GM10248 (cell line): ENCODE measurements at places on chromosomes 2 and 18.

DNA sequence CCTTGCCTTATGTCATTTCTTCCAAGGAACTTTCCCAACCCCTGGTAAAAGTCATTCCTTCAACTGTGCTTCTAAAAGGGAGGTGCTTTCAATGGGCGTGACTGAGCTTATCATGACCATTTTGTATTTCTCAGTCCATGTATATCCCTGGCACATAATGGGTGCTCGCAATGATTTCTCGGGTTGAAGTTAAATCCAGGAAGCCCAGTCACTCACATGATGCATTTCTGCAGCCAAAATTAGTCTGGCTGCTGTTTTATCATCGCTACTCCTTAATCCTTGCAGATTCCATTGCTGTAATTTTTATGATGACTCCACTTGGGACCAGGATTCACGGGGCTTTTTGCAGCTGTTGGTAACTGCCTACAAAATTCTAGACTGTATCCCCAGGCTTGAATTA lies 25.9 kb upstream of the RFX8 start:
- DNase-seq: no peak

DNA sequence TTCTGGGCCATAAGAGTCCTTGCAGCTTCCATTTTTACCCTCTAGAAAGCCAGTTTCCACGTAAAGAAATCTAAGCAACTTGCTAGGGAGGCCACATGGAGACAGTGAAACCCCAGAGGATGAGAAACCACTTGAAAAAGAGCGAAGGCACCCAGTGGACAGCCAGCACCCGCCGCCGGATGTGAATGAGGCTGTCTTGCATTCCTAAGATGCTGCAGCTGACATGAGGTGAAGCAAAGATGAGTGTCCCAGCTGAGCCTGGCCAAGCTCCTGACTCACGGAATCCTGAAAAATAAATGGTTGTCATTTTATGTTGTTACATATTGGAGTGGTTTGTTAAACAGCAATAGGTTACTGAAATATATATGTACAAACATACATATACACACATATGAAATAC lies 65.9 kb upstream of the STPG4 start:
- no peak for DNase-seq

DNA sequence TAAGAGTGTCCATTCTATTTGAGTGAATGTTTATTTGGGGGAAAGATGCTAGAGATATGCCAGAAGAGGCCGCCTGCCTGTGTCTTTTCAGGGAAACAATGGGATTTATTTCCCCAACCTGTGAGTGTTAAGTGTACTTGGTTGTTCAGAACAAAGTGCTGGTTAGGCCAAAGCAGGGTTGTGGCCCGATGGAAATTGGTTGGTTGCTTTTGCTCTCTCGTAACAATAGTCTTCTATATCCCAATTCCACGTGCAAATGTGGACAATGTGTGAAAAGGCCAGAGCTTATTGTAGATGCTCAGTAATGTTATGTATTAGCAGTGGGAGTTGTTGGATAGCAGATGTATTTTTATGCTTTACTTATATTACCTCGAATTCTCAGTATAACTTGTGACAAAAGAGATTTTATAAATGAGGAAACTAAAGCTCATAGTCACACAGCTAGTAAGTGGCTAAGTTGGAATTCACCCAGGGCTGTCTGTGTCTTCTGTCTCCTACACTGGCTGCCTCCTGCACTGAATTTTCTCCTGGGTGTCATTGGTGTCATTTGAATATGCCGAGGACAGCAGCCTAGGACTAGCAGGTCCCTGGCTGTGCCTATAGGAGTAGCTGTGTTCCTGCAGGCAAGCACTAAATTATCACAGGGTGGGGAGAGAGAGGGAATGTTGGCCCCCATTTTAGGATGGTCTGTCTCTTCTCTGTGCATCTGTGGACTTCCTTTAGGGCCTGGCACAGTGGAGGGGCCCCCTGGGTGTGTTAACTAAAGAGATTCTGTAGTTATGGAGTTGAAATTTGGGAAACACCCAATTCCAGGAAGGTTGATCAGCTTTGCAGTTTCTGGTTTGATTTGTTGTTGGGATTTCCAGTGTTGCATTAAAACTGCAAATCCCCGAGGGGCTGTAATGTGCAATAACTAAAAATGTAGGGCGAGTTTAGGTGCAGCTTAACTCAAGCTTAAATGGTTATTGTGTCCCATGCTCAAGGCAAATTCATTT lies 21.6 kb downstream of the GPD2 start:
- no peak for DNase-seq

DNA sequence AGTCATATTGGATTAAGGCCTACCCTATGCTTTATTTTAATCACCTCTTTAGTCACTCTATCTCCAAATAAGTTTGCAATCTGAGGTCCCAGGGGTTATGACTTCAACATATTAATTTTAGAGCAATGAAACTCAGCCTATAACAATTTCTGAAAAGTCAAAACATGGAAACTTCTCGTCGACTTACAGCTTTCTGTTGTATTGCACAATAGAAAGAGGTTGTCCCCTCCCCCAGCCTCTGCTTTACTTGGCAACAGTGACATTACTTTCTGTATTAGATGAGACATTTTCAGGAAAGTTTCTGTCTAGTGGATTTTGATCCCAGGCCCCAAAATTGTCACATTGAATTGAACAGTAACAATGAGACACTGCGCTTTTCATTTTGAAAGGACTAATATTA lies 326.4 kb downstream of the THSD7B start:
- no peak for DNase-seq

DNA sequence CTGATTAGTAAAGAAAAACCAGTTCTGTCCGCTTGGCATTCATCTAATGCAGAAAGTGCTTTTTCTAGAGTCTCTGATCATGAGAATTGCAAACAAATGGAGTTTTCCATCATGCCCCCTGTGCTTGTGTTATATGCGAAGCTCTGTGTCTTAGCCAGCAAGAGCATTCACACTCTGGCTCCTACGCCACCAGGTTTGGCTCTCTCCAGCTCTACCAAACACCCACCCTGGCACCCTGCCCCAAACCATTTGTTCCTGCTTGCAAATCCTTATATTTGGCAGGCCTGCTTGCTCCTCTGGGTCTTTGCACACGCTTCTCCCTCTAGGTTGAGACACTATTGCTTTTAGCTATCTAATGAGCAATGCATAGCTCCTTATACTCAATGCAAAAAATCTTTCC lies 204.1 kb upstream of the CYRIA start:
- DNase-seq: no peak

GRCh38 chr18:11591957-11592356 lies 17.4 kb upstream of the SLC35G4 start:
- no peak for DNase-seq

GRCh38 chr2:216651351-216651881 lies 18.2 kb downstream of the IGFBP2 start:
- DNase-seq: no peak

DNA sequence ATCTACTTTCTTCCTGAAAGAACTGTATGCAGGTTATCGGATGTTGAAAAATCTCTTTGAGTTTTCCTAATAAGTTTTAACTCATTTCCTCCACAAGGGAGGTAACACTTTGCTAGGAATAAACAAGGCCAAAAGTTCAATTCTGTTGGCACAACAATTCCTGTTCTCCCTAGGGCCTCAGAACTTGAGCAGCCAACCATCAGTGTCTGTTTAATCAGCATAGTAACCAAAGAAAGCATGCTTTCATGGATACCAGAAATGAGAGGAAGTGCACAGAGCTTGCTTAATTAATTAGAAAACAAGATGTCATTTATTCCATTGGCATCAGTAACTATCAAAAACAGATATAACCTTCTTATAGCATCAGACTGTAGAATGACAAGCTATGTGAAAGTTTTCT lies 503.2 kb upstream of the CNTNAP5 start:
- no peak for DNase-seq

- no peak for DNase-seq
These were observed 218.0 kb downstream of the DYSF start for GRCh38 chr2:71671203-71671854.

GRCh38 chr2:197259470-197259999 lies 51.0 kb downstream of the ANKRD44 start:
- DNase-seq: no peak

GRCh38 chr18:74806700-74807416 lies 209.2 kb downstream of the ZNF407 start:
- DNase-seq: peak; percentile 64

DNA sequence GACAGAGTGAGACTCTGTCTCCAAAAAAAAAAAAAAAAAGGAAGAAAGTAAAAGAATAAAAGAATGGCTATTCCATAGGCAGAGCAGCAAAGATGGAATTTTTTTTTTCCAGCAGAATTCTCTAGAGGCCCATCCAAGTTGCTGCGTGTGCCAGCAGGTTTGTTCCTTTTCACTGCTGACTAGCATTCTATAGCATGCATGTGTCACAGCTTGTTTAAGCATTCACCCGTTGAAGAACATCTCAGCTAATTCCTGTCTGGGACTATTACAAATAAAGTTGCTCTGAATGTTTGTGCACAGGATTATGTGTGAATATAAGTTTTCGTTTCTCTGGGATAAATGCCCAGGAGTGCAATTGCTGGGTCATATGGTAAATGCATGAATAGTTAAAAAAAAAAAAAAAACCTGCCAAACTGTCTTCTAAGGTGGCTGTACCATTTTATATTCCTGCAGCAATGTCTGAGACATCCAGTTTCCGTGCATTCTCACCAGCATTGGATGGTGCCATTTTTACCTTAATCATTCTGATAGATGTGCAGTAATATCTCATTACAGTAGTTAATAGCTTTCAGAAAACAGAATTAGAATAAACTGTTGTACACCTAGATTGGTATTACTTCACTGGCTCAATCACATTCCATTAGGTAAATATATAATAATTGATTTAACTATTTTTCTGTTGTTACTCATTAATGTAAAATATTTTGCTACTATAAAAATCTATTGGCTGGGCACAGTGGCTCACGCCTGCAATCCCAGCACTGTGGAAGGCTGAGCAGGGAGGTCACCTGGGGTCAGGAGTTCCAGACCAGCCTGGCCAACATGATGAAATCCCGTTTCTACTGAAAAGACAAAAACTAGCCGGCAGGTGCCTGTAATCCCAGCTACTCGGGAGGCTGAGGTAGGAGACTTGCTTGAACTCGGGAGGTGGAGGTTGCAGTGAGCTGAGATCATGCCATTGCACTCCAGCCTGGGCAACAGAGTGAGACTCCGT lies 47.5 kb upstream of the ASAP2 start:
- no peak for DNase-seq

DNA sequence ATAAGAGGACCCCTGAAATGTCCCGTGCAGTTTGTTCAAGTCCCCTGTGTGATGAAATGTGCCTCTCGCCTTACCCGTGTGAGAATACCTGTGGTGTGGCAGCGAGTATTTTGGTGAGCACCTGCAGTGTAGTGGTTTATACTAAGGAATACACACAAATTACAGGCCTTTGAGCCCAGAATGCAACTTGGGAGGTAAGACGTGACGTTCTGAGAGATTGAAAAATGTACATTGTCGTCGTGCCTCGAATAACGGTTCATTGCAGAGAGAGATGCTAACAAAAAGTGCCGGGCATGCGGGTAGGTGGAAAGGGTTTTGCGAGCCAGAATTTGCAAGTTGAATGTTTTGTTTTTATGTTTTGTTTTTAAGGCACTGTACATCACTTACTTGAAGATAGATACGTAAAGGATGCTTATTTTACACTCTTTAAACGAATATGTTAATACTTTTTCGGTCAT lies 867 bp downstream of the RBBP8 start:
- DNase-seq: no peak

DNA sequence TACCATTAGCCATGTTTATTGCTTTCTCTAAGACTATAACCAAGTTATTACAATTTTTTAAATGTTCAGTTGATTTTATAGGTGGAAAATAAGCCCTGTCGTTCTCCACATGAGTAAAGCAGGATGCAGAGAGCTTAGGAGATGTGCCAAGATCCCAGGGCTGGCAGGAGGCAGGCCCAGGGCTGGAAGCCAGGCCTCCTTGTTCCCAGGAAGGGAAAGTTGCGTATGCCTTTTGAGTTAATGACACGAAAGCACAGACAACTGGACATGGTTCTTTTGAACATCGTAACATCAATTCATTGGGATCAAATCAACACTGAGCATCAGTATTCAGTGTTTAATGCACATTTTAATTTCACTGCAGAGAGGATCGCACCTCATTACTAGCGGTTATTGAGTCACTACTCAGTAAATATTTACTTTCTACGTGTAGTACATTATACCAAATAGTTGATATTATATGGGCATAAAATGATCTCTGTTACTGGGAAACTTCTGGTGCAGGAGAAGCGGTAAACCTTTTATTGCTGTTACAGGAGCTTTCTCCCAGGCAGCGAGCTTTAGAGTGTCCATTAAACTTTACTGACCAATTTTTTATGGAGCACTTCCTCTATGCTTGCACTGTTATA lies 60.0 kb downstream of the RNF144A start:
- no peak for DNase-seq

- DNase-seq: no peak
These were observed 11.6 kb upstream of the RBFA start for GRCh38 chr18:80022613-80023012.

DNA sequence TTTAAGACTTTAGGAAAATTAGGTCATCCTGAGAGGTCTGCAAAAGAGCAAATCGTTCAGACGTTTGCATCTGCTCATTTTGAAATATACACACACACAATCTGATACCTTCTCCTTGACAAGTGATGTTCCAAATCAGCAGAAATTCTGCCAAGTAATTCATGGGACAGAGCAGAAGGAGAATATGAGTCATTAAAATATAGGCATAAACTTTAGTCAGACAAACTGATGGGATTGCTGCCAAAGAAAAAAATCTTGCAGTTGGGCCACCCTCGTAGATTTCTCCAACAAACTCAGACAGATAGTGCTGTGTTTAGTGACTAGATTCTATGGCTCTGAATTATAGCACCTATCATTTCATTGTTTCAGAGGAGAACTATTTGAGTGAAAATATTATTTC lies 336.3 kb downstream of the NYAP2 start:
- DNase-seq: no peak

- DNase-seq: no peak
These were observed 14.0 kb downstream of the PNO1 start for GRCh38 chr2:68171684-68172083.

- DNase-seq: no peak
These were observed 114.7 kb downstream of the SH3BP4 start for GRCh38 chr2:235066490-235066889.

DNA sequence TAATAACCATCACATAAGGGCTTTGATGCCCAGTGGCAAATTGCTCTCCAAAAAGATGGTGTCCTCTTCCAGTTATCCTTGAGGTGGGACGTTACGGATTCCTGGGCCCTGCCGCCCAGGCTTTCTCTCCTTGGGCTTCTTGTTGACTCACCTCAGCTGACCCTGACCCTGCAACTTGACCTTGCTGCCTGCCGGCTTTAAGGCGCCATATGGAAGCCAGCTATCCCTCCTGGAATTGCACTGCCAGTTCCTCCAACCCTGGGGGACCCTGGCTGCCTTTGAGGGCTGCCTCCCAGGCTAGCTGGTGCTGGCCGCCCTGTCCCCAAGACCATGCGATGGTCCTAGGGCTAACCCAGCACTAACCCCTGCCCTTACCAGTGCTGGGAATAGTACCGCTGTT lies 28.3 kb upstream of the B3GNT7 start:
- no peak for DNase-seq

DNA sequence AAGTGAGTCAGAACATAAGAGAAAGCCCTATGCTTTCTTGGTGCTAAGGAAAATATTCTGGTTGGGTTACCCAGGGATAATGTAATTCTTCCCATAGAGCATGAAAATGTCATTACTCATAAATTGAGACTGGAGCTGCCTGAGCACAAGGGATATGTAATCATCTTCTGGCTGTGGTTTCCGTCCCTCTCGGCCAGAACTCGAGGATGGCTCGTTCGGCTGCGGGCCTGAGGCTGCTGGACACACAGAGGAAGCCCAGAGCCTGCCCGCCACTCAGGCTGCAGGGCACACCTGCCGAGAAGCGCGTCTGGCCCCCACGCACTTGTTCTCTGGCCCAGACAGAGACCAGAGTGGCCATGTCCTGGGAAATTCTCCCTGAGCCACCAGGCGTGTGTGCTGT lies 104.9 kb downstream of the ASAP2 start:
- DNase-seq: no peak

GRCh38 chr18:10481831-10482230 lies 27.4 kb downstream of the APCDD1 start:
- DNase-seq: no peak
